Stimulated activated CD4-positive, alpha-beta T cell treated with anti-CD3 and anti-CD28 coated beads, Interleukin-15, amount 100 ng/mL, for 1 hour (primary cell): ENCODE measurements at places on chromosomes 6 and 20.

DNA sequence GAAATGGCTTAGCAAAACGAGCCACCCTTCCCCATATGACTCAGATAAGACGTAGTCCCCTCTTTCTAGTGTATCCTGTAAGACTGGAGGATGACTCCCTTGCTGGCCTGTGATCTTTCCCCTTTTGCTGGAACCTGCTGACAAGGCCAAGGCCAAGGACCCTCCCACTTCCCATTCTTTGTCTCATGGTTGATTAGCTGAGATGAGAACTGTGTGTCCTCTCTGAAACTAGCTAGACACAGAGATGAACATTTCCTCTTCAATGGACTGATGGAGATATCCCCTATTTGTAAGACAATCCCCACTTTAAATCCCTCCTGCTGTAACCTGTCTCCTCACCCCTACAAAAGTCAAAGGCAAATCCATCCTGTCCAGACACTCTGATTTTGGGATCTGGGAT lies 33.4 kb upstream of the SCRT2 start:
- DNase-seq, result no peak

DNA sequence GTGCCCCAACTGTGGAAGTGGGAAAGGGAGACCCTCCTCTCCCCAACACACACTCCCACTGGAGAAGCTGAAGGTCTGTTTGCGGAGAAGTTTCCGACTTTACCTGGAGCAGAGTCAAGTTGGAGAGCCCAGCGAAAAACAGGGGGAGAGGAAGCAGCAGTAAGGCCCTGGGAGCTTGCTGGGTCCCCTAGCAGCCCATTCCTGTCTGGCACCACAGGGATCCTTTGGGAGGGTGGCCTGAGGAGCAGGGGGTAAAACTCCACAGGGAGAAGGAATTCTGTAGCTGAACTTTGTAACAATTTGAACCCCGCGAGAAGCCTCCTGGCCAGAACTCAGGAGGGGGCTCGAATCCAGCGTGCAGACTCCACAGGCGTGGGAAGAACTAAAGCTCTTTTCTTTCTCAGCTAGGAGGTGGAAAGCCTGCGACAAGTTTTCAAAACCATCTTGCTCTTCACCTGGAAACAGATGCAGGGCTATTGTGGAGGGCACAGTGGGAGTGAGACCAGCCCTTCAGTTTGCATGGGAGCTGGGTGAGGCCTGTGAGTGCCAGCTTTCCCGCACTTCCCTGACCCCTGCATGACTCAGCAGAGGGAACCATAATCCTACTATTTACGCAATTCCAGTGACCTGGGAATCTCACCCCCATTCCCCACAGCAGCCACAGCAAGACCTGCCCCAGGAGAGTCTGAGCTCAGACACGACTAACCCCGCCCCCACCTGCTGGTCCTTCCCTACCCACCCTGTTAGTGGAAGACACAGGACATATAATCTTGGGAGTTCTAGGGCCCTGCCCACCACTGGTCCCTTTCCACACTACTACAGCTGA lies 25.8 kb downstream of the SERPINB9 start:
- DNase-seq, result no peak

DNA sequence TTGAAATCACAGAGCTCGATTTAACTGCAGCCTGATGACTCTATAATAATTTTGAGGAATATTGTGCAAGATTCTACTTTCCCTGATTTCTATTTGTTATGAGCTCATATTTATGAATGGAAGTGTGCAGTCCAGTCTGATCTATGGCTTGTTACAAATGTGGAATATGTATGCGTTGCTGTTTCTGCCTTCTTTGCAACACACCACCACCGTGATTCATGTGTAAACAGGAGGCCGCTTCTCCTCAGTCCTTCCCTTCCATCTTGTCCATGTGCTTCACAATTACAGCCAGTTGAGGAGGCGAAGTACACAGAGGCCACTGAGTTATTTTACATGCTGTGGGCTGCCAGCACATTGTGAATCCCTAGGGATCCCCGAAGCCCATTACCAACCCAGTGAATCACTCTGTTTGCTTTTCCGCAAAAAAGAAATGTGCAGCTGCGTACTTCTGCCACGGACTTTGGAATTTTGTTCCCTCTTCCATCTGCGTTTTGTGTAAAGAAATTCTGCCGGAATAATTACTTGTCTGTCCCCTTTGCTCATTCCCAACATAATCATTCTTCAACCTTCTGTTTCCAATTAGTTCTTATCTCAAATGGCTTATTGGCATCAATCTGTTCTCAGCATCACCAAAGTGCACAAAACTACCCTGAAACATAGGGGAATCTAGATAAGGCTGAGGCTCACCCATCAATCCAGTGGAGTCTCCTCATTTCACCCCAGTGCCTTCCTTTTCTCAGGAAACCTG lies 551.6 kb upstream of the CITED2 start:
- DNase-seq, result no peak

GRCh38 chr6:146359131-146359530 lies 184.5 kb upstream of the RAB32 start:
- DNase-seq, result no peak

- no peak for DNase-seq
Measured at GRCh38 chr6:113344969-113345368, 512.2 kb upstream of the MARCKS start.

GRCh38 chr6:79630883-79631692 lies at the start of gene SH3BGRL2:
TSS of gene SH3BGRL2 (plus strand) at chr6:79631329. CDS start at chr6:79631462, 133 bp downstream.
- DNase-seq, result peak; percentile 4

DNA sequence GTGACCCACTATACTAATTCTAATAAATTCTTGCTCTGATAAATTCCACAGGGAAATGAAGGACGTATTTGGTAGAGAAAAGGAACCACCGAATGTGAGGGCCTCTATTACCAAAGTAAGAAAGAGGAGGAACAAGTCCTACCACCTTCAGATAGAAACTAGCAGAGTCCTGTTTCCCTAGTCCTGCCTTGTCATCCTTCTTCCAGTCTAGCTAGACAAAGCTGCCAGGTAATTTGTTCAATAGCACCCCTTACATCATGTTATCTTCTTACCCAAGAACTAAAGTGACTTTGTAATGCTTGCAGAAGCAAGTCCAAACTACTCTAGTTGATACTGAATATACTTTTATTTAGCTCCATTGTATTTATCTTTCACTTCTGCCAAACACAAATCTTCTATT lies 29.3 kb upstream of the FAM83B start:
- DNase-seq, result no peak

DNA sequence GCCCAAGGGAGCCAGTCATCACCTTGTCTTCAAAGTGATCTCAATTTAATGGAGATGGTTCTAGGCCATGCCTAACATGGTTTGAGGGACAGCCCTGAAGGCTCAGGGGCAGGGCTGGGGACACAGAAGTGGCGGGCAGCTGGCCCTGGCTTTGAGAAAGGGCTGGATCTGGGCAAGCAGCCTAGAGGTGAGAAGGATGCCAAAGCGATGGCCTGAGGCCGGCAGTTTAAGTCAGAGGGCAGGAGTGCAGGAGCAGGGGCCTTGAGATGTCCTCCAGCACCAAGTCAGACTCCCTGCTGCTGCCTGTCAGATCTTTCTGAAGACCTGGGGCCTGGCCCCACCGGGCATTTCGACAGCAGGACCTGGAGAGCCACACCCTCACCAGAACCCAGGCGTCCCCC lies 28.4 kb upstream of the APMAP start:
- DNase-seq, result no peak

GRCh38 chr6:21587961-21588480 lies 5.5 kb upstream of the SOX4 start:
- DNase-seq, result no peak

DNA sequence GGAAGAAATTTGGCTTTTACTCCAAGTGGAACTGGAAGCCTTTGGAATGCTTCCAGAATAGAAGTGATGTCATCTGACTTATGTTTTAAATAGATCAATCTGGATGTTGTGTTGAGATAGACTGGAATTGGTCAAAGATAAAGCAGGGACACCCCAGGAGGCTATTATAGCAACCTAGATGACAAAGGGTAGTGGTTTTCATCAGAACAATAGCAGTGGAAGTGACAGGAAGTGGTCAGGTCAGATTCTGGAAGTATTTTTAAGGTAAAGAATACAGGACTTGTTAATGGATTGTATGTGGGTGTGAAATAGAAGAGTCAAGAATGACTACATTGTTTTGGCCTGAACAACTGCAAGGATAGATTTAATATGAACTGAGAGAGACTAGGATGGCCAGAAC lies 191.4 kb downstream of the ADGRB3 start:
- no peak for DNase-seq

GRCh38 chr20:35968930-35969329 lies 540 bp downstream of the CNBD2 start:
- DNase-seq, result no peak

DNA sequence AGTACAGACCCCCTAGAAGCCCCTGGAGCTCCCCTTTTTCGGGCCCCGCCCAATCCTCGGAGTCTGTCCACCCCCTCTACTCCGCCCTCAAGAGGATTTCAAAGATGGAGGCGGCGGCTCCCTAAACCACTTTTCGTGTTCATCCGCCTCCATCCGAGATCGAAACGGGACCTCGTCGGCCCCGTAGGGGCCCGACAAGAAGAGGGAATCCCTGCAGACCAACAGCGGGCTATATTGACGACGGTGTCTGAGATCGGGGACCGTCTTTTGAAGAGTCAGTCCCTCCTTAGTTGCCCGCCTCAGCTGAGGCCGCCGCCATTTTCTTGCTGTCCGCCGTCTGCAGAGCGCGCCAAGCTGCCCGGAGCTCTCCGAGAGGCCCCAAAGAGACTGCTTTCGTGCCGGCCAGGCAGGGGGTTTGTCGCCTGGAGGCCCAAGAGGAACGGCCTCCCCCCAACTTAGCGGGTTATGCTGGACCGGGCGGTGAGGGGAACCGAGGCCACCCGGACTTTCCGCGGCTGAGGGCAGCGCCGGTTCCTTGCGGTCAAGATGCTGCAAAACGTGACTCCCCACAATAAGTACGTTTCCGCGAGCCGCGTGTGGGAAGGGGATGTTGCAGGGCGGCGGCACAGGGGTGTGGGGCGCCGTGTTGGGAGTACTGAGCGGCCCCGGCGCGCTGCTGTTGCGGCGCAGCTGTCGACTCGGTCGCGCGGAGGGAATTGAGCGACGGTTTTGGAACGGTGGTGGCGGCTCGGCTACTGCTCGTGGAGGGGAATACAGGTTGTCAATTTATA lies 4.2 kb downstream of the BRD2 start:
- DNase-seq, result peak; percentile 35

- DNase-seq, result no peak
Measured at GRCh38 chr6:51301962-51302361, 483.3 kb downstream of the TFAP2B start.

- DNase-seq, result no peak
Measured at GRCh38 chr20:53227523-53227922, 255.4 kb downstream of the TSHZ2 start.

DNA sequence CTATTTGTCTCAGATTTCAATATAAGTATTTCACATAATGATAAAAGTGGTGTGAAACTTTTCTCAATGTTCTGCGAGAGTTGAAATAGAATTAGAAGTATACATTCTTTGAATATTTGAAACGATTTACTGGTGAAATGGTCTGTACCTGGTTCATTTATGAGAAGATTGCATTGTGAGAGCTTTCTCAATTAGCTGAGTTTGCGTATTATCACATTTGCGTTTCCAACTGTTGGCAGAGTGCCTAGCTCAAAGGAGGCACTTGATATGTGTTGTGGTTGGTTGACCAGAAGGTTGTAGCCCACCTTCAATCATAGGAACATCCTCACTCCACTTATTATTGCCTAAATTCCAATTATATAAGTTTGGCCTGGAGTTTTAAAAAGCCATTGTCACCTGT lies 58.8 kb upstream of the EXOC2 start:
- DNase-seq, result no peak

- DNase-seq, result no peak
Measured at GRCh38 chr20:10671919-10672623, 1.7 kb downstream of the JAG1 start.

DNA sequence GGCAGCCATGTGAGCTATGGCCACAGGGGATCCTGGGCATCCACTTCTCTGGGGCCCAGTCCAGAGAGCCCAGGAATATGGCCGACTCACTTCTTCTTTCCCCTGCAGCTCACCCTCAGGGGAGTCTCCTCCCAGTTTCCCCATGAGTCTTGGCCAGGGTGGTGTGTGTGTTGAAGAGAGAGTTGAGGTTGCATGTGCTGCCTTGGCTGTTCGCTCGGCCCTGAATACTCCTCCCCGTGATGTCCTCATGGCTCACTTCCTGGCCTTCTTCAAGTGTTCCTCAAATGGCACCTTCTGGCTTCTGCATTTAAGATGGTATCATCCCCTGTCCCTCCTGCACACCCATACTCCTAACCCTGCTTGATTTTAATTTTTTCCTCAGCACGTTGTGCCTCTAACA lies 3.2 kb upstream of the TREML1 start:
- no peak for DNase-seq

DNA sequence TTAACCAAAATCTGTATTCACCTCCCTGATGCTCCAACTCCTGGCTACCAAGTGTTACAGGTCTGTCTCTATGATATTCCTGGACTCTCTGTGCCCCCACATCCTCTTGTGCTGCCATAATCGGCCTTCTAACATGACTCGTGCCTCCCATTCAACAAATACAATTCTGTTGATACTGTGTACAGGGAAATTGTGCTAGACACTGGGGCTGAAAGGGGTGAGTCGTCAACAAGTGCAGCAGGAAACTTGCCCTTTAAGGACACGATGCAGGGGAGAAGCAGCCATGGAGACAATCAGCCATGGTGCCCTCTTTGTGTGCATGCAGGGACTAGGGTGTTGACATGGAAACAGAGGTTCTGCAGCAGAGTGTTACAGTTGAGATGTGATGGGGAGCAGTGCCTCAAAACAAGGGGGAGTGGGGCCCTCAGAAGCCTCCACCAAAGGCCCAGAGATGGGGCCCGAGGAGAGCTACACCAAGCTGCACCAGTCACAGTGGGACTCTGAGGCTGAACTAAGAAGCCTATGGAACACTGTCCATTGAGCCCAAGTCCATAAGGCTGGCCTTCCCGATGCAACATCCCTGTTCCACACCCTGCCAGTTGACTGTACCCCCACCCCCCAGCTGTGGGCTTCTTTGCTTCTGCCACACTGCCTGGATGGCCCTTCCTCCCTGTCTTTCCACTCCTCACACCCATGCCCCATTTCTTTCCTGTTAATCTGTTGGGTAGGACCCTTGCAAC lies 3.1 kb downstream of the PCED1A start:
- no peak for DNase-seq

- no peak for DNase-seq
Measured at GRCh38 chr6:3340358-3340802, 81.6 kb downstream of the PSMG4 start.

GRCh38 chr6:47599512-47599911 lies 98.9 kb upstream of the ADGRF4 start:
- DNase-seq, result no peak

GRCh38 chr20:10940941-10941340 lies 267.1 kb upstream of the JAG1 start:
- DNase-seq, result no peak
